Cerebellar nuclear complex (tissue), 1 donor: ENCODE measurements at places on chromosomes 4 and X.

DNA sequence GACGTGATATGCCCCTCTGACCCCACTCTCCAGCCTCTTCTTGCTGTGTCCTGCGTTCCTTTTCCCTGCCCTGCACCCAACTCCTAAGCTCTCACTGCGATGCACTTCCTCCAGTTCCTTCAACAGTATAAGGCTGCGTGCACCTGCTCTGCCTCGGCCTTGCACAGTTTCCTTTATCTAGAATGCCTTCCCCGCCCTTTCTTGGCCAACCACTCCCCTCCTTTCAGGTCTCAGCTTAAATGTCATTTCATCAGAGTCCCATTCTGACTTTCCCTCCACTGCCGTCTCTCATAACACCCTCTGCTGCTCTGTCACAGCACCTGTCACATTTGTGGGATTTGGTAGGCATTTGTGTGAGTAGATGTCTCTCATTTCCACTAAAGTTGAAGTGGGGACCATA lies 58.4 kb upstream of the NEIL3 start:
- DNase-seq, result no peak

GRCh38 chr4:106530024-106530361 lies 161.4 kb upstream of the GIMD1 start:
- no peak for DNase-seq

DNA sequence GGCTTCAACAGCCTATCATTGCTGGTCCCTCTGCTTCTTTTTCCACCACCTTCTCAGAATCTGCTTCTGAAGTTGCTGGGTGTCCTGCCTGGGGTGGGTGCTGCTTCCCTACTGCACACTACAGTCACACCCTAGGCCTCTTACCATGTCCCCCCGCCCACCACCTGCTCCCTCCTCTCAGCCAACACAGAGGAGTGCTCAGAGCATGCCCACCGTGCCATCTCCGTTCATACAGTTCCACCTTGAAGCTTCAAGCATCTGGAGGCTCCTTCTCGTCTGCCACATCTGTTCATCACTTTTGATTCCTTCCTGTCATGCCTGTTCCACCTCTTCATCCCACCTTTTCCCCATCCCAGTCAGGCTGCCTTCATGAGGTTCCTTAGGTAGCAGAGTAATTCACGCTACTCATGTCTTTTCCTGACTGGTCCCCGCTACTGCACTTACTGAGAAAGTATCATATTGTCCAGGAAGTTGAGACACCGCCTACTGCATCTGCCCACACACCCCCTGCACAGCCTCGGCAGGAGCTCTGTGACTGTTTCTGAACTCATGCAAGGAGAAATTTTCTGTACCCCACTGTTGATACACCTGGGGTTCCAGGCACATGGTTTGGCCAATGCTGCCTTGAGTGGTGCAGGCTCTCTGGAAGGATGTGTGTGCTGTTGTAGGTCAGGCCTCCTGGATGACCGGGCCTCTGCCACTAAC lies 39.5 kb downstream of the HADH start:
- no peak for DNase-seq

DNA sequence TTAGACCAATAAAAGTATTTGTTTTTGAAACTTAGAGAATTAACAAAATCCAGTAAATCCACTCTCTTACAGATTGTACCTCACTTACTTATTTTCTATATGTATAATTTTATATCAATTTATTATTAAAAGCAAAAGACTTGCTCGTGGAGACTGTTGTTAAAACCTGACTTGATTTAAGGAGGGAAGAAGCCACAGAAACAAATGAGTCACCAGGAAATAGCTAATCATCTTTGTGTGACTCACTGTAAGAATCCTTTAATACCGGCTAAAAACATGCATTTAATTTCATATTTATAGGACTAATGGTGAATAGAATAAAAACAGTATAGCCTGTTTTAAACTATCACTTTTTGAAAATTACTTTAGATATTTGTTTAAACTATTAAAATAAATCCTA lies 29.9 kb upstream of the UBE2NL start:
- DNase-seq, result no peak

GRCh38 chr4:111266937-111267336 lies 644.1 kb upstream of the PITX2 start:
- DNase-seq, result no peak

GRCh38 chrX:125998432-125998831 lies 167.7 kb downstream of the DCAF12L2 start:
- DNase-seq, result no peak

DNA sequence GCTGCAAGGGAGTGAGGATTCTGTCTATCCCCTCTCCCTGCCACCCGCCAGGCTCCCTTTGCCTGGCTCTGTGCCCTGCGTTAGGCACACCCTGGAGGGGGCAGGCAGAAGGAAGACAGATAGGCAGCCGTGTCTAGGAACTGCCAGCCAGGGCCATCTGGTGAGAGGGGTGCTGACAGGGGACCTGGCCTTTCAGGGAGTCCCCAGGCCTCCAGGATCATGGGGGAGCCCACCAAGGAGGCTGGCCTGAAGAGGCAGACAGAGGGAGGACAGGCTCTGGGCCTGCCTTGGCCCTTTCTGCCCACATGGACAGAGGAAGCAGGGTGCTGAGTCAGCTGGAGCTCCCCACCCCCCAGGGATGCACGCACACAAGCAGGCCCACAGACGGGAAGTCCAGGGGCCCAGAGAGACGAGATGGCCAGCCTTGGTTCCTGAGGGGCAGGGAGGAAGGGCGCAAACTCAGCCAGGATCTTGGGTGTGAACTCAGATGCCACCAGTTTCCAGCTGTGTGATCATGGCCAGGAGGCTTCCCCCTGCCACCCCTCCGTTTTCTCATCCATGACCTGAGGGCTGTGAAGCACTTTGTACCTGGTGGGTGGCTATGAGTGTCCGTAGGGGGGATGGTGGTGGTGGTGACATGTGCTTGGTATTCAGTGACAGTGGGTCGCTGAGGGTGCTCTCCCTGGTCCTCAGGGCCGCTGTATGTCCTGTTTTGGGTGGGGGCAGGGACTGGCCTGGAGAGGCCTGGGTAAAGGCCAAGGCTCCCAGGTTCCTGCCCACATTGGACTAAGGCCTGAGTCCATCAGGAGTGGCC lies 1.8 kb downstream of the SH3BP2 start:
- no peak for DNase-seq

- DNase-seq, result peak; percentile 7
Measured at GRCh38 chrX:47078129-47079043, at the start of gene RGN. Gene RGN, plus strand, starts transcription at chrX:47078443. Its CDS starts 2,702 bp downstream, at chrX:47081145.

- DNase-seq, result no peak
Measured at GRCh38 chr4:12723849-12724447, 760.2 kb downstream of the RAB28 start.

DNA sequence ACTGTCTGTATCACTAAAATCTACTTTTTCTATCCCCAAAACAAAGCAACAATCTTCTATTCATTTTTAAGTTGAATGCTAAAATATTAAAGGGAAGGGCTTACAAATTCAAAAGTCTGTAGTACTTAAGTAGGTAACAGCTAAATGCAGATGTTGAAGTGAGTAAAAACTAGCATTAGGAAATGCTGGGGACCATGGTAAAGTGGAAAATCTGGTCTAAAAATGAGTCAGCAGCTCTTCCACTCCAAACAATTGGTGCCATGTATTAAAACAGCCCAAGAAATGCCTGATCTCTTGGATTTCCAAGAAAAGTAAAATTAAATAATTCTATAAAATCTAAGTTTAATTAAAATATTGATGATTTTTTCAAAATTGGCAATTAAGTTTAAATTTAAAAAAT lies 73.3 kb upstream of the PPP3CA start:
- DNase-seq, result no peak

DNA sequence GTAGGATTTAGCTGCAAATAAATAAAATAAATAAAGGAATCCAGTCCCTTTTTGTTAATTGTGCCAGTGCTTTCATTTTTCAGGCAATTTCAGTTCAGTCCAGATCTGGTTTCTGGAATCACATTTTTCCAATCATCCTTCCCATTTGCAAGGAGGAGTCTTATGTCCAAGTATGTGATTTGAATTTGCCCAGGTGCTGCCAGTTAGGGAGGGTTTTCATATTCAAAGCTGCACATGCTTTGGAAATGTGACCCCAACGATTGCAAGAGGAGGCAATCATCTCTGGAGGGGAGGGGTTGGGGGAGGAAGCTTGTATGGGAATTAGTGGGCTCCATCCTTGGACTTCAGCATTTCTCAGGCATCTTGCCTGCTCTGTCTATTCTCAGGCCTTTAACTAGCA lies 4.4 kb downstream of the PLAC1 start:
- no peak for DNase-seq

GRCh38 chr4:87575983-87576382 lies 32.3 kb upstream of the DSPP start:
- DNase-seq, result no peak

DNA sequence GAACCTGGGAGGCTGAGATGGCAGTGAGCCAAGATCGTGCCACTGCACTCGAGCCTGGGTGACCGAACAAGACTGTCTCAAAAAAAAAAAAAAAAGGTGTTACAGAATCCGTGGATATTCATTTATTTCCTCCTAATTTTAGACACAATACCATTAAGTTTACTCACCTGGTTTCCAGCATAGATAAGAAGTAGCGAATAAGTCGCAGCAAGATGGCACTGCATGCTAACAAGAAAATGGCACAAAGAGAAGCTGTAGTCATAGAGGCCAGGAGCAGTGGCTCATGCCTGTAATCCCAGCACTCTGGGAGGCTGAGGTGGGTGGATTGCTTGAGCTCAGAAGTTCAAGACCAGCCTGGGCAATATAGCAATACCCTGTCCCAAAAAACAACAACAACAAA lies 17.0 kb upstream of the MOB1B start:
- no peak for DNase-seq

- no peak for DNase-seq
Measured at GRCh38 chr4:139603576-139604410, 47.8 kb upstream of the SETD7 start.

GRCh38 chrX:140524556-140524955 lies 19.7 kb upstream of the SOX3 start:
- no peak for DNase-seq

GRCh38 chrX:65532016-65532415 lies 2.6 kb downstream of the LAS1L start:
- DNase-seq, result no peak

- no peak for DNase-seq
Measured at GRCh38 chr4:108107729-108108382, 60.9 kb downstream of the LEF1 start.

GRCh38 chr4:36734334-36734733 lies 452.9 kb downstream of the DTHD1 start:
- DNase-seq, result no peak

DNA sequence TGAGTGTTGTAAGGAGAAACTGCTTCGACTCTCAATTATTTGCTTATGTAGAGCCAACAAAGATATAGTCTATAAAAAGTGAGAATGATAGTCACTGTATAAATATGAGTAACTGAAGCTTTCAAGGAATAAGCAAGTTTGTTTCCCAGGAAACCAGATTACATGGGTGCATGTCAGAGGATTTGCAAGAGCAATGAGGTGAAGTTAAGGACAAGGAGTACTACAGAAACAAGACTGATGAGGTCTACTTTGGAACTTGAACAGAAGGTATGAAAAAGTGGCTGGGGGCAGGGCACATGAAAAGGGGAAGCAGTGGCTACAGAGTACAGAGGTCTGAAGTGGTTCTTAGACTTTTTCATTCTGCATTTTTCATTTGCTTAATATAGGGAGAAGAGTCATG lies 321.0 kb upstream of the CXXC4 start:
- no peak for DNase-seq

DNA sequence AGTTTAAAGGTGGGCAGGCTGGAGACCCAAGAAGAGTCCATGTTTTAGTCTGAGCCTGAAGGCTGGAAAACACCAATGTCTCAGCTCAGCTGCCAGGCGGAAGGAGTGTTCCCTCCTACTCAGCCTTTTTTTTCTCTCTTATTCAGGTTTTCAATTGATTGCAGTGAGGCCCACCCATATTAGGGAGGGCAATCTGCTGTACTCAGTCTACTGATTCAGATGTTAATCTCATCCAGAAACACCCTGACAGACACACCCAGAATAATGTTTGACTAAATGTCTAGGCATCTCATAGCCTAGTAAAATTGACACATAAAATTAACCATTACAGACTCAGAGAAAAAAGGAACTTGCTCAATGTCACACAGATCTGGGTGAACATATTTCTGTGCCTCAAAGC lies 347.1 kb downstream of the GBA3 start:
- no peak for DNase-seq

GRCh38 chrX:3184176-3184930 lies 143.1 kb downstream of the ARSF start:
- DNase-seq, result no peak

DNA sequence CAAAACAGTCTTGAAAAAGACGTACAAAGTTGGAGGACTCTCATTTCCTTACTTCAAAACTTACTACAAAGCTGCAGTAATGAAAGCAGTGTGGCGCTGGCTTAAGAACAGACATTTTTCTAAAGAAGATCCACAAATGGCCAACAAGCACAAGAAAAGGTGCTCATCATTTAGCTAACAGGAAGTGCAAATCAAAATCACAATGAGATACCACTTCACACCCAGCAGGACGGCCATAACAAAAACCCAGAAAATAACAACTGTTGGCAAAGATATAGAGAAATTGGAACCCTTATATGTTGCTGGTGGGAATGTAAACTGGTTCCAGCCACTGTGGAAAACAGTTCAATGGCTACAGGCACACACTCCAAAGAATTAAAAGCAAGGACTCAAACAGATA lies 3.3 kb downstream of the PDZD4 start:
- no peak for DNase-seq

- DNase-seq, result no peak
Measured at GRCh38 chr4:15147714-15148113, 145.4 kb downstream of the CPEB2 start.

DNA sequence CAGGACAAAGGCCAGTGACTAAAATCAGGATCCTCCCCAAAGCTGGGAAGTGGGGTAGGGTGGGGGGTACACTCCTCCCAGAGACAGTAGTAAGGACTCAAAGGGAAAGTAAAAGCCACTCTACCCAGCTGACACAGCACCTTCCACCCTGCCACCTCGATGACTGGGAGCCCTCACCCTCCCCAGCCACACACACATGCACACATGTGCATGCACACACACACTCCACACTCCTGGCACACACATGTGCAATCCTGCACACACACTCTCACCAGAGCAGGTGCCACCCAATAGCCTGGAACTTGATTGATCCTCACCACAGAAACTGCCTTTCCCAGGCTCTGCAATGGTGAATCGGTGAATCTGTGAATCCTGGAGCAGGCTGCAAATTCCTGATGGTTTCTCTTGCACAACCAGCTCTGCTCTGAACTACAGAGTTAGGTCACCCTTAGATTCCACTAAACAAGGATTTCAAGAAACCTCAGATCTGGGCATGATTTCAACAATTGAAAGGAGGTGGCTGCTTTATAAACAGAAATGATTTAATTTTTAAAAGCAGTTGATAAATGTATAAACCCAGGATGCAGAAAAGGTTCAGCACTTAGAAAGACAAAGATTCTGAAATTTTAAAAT lies 21.5 kb downstream of the AMOT start:
- no peak for DNase-seq

- no peak for DNase-seq
Measured at GRCh38 chr4:3465698-3466671, 2.9 kb downstream of the DOK7 start.

DNA sequence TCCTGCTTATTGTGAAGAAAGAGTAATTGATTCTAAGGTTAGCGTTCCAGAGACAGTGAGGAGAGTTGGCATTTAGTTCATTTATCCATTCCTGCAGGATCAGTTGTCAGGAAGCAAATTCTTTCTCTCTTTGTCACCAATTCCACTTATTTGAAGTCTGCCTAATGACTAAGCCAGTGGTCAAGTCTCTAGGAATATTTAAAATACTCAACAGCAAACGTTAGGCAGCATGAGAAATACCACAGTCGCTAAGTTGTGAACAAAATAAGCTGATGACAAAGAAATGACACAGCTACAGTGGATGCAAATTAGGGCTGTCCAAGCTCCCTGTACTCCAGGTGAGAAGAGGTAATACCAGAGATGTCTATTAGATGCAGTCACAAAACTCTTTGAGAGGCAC lies 6.6 kb upstream of the MAGEB17 start:
- DNase-seq, result no peak
